K562 (cell line): ENCODE measurements at places on chromosomes 16 and 17.

GRCh38 chr16:27240948-27241531, 27.5 kb downstream of the NSMCE1 start:
- DNase-seq: no peak

GRCh38 chr17:50259477-50260324, 14.6 kb upstream of the TMEM92 start:
- peak; percentile 6 for DNase-seq

GRCh38 chr17:80164185-80164584, 5.6 kb upstream of the CARD14 start:
- DNase-seq: no peak

GRCh38 chr16:23232806-23233205, 50.3 kb downstream of the SCNN1G start:
- DNase-seq: no peak

DNA sequence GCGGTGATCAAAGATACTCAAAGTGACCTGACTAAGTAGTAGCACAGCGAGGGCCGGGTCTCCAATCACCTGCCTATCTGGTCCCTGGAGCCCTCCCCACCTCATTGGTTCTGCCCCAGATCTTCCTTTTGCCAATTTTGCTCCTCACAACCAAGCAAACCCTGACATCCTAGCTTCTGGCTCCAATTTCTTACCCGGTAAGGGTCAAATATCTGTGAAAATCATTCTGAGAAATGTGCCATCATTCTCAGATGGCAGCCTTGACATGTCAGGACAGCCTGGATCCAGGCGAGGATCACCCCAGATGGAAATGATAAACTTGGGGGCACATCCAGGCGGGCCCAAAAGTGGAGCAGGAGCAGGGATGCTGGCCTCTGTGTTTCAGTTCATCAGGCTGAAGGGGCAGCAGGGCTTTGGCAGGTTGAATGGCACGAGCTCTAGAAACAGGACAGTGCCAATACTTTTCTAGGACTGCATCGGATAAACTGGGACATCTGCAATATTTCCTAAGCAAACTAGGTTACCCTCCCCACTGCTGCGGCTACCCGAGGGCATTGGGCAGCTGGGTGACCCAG, 83.9 kb downstream of the SHISA6 start:
- no peak for DNase-seq

DNA sequence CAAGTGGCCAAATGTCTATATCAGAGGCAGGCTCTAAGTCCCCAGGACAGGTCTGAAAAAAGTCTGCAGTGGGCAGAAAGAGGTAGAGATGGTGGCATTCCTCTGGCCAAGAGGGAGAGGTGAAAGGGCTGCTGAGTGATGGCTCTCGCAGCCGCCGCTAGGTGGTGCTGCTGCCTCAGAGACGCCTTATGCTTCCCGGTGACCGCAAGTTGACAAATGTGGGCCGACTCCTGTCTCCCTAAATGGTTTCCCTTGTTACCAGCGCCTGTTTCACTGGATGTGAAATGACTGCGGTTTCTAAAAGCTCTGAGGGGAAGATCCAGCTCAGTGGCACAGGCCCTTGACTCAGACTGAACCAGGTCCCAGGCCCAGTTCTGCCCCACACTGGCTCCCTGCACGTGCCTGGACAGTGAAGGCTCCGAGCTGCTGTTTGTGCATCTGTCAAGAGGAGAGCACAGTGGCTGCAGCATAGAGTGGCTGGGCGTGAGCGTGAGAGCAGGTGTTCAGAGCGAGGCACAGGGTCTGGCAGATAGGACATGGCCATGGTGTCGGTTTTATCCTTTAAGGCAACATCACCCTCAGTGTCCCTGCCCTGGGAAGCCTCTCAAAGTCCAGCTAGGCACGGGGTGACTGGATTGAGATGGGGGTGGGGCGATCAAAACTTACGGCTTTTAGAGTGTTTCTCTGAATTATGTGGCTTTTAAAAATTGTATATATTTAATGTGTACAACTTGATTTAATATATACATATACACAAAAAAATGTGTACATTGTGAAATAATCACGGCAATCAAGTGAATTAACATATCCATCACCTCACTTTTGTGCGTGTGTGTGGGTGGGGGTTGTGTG, 19.9 kb downstream of the CLEC16A start:
- peak; percentile 78 for DNase-seq

- no peak for DNase-seq
Observed at GRCh38 chr16:8905795-8906591, 23.8 kb downstream of the LITAFD start.

DNA sequence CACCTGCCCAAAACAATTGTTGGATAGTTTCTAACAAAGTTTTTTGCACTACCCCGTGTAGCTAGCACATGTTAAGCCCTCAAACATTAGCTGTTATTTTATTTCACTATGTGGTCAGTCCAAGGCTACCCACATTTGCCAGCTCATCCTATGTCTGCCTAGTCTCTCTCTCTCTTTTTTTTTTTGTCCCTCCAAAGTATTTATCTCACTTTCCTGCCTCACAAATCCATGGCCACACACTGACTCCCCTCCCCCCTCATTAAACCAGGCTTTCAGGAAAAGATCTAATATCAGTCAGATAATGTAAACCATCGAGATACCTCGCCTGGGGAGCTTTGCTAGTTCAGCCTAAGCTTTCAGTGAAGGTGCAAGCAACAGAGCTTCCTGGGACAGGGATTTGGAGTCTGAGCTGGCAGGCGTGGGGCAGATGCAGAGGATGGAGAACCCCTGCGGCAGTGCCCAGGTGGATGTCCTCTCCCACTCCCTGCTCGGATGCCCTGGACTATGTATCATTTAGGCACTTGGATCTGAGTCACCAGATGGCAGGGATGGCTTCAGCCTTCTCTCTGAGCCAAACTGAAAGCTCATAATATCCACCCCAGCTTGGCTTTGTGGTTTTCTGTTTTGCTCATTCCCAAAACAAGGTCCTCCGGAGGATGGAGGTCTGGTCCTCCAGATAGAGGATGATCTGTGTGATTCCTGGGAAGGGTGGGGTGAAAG, 73.7 kb upstream of the FOXF1 start:
- DNase-seq: no peak

GRCh38 chr17:49132699-49133364, at the start of gene B4GALNT2:
TSS of gene B4GALNT2 (plus strand) at chr17:49132769. CDS start at chr17:49132793, 24 bp downstream.
- DNase-seq: no peak

DNA sequence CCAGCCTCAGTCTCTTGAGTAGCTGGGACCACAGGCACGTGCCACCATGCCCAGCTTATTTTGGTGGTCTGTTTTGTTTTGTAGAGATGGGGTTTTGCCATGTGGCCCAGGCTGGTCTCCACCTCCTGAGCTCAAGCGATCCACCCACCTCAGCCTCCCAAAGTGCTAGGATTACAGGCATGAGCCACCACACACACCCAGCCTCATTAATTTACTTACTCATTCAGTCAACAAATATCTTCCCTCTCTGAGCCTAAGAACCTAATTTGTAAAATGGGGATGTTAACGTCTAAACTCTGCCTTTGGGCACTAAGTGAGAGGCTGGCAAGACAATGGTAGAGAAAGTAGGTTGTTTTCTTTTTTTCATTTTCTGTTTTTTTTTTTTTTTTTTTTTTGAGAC, 22.6 kb downstream of the SRCIN1 start:
- no peak for DNase-seq

GRCh38 chr17:9272501-9273200, 251.3 kb downstream of the NTN1 start:
- DNase-seq: no peak

- DNase-seq: no peak
Observed at GRCh38 chr17:76492123-76492988, 8.9 kb downstream of the RHBDF2 start.

GRCh38 chr16:30922960-30923535, 324 bp upstream of the FBXL19 start:
- DNase-seq: peak; percentile 89

- DNase-seq: no peak
Observed at GRCh38 chr17:2028234-2028614, 1.7 kb upstream of the DPH1 start.

DNA sequence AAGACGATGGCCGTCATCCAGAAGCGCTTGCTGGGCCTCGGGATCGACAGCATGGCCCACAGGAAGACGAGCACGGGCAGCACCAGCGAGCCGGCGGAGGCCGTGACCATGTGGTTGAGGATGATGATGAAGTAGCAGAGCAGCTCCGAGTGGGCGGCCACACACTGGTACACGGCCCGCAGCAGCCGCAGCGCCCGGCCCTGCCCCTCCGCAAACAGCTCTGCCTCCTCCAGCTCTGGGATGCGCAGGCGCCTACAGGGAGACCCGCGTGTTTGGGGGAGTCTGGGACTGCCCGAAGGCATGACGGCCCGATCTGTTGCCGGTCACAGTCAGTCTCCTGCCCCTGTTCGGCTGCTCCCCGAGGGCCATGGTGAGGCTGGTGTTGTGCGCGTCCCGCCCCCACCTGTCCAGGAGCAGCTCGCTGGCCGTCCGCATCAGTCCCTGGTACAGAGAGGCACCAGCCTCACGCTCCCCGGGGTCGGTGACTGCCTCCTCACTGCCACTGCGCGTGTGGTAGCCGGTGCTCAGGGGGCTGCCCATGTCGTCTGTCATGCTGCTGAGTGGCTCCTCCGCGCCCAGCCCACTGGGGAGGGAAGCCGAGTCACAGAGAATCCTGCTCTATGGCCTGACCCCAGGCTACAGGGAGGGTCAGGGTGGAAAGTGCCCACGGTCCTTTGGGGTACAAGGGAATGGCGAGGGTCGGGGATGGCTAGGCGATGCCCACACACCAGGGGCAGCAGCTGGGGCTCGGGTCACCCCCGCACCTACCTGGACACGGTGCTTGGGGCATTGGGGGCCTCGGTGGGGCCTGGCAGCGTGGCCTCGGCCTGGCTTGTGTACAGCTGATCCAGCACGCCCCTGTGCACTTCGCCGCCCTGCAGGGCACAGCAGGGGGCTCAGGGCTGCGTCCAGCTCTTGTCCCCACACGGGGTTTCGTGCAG, 15.8 kb downstream of the CTU2 start:
- DNase-seq: no peak

DNA sequence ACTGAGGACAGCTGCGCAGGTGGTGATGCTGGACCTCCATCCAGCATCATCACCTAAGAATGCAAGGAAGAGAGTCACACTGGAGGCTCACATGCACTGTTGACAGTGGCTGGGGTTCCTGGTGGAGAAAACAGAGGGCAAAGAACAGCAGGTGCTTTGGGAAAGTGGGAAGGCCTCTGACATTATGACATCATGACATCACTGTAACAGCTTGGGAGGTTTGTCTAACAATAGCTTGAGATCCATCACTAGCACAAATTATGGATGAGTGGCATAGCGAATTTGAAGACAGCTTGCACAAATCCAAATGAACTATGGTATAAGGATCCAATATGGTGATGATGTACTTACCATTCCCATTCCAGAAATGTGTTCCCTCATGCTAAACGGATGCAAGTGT, 226.5 kb upstream of the MPHOSPH6 start:
- DNase-seq: no peak

DNA sequence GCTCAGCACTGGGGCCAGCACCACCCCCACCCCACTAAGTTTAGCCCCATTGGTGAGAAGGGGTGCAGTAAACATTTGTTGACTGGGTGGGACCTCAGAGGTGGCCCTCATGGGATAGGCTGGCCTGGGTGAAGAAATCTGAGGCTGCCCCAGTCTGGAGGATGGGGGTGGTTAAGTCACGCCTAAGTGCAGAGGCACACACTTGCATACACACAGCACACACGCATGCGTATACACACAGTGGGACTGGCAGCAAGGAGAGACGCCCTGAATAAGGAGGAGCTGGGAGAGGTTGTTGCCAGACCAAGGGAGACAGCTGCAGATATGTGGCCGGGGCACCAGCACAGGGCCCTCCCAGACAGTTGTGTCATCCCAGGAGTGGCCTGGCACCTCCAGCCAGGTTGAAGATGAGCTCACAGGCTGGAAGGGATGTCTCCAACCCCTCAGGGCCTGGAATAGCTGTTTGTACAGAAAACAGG, 3.0 kb upstream of the BCAR1 start:
- DNase-seq: no peak

DNA sequence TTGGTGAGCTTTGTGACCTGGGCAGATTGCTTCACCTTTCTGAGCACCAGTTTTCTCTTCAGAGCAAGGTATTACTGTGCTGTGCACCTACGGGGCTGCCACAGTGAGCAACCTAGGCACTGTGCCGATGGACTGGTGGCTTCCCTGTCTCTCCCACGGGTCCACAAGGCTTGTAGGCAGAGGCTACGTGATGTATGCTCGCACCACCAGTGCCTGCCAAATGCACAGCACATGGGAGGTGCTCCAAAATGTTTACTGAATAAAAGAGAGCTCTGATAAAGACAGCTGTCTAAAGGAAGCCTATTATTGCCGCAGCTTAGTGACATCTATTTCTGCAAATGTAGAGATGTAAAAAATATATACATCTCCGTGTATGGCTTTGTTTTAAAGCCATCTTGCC, 139.2 kb downstream of the CDK5R1 start:
- no peak for DNase-seq

- DNase-seq: no peak
Observed at GRCh38 chr16:4404967-4405696, 11.3 kb downstream of the CORO7 start.

- DNase-seq: no peak
Observed at GRCh38 chr16:89330177-89330856, 112.8 kb downstream of the ZNF778 start.

DNA sequence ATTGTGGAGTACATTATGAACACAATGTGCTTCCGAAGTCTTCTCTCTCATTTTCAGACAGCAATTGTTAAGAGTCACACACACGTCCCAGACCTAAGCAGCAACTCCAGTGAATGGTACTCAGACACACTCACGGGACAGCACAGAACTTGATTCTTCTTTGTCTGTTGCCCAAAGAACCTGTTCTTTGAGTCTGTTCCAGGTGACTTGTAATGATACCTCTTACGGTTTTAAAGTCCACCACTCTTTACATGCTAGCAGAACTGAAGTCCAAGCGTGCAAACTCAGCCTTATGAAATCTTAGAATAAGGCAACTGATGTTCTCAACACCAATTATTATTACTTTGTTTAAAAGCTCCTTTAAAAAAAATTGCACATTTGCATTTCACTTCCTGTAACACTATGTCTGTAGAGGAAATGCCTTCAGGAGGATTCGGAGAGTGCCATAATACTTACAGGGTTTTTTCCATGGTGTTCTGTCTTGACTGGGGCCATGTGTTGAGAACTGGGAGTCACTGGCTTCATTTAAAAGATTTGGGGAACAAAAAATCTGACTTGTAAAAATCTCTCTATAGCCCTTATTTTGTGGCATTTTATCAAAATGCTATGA, 48.1 kb downstream of the MARF1 start:
- no peak for DNase-seq
